ENCODE measurements at places on chromosomes 7 and 10.

DNA sequence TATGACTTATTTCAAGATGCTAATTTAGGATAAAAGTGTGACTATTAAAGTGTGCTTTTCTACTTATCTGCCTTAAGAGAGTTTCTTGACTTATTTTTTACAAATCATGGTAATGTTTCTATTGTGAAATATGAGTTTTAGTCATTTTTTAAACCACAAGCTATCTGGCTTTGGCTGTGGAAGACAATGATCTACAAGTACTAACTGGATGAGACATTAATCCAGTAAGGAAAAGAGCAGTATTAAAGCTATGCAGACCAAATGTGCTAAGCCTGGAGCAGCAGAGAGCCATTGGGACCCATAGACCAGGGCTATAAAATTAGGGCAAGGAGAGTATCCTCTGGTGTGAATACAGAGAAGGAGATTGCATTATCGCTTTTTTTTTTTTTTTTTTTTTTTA is 92.4 kb downstream of the SEMA3A start:
- peak; percentile 45 for DNase-seq

GRCh38 chr10:130743751-130744271 is 567.7 kb downstream of the TCERG1L start:
- no peak for DNase-seq

DNA sequence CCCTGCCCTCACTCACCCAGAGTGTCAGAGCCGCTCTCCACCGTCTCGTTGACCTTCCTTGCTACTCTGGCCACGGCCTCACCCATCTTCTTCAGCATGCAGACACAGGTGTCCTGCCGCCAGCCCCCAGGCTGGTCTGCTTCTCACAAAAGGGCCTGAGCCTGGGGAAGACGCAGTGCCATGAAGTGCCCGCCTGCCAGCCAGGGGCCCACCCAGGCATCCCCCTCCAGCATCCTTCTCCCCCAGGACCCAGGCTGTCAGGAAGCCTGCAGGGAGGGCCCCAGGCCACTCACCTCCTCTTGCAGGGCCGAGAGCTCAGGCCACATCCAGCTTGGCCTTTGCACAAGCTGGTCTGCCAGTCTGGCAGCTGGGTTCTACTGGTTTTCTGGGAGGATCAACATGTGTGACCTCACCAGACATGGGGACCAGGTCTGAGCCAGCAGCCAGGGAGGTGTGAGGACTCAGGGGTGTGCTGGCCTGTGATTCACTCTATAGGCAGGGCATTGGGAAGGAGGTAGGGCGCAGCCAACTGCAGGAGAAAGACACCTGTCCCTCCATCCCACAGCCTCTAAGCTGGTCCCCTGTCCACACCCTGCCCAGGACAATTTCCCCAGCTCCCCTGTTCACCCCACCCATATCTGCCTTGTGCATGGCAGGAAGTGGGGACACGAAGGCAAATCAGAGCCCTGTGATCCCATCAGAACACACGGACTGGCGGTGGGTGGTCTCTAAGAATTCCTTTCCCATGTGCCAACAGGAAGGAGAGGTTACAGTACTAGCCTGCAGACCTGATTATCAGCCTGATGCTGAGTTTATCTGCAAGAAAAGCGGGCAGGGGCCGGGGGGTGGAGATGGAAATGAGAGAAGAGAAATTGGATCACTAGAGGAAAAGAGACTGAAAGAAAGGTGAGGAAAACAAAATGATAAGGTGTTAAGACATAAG is 5.7 kb downstream of the LRRC20 start:
- no peak for DNase-seq

GRCh38 chr10:62514079-62514693 is 140.0 kb downstream of the ZNF365 start:
- no peak for DNase-seq

DNA sequence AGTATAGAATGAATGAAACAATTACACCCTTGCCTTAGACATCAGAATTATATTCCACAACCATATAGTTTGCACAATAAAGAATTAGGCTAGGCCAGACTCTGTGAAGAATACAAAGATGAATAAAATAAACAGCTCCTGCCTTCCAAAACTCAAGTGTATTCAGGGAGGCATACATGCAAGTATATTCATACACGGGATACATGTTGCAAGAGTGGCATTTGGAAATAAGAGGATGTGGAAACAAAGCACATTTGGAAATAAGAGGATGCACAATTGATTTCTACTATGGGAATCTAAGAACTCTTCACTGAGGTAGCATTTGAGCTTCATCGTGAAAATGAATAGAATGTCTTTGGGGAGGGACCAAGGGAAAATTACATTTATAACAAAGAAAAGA is 27.0 kb upstream of the TMEM26 start:
- no peak for DNase-seq

DNA sequence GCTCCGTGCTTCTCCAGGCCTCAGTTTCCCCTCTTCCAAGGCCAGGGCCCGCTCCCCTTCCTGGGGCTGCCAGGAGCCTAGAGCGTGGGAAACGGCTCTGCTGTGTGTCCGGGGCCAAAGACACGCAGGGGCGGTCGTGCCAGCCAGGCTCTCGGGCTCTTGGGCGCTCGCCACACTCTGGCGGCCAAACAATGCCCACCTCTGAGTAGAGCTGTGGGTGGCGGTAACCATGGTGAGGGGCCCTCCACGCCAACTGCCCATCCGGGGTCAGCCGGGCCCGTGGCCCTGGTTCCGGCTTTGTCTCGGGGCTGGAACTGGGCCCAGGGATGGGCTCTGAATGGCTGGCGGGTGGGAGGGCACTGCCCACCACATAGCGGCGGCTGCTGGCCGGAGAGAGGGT is 16.0 kb downstream of the GRIFIN start:
- no peak for DNase-seq

DNA sequence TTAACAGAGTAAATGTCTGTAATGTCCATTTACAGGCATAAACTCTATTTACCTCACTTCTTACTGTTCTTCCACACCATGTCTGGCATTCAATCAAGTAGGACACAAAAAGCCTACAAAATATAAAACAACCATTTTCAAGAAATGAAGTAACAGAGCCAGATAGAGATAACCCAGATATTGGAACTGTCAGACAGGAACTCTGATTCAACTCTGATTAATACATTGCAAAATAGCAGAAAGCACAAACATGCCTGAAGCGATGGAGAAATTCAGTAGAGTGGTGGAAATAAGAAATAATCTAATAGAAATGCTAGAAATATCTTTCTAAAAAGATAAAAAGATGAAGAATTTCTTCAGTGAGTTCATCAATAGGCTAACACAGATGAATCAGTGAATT is 964.4 kb downstream of the PCDH15 start:
- DNase-seq = no peak

DNA sequence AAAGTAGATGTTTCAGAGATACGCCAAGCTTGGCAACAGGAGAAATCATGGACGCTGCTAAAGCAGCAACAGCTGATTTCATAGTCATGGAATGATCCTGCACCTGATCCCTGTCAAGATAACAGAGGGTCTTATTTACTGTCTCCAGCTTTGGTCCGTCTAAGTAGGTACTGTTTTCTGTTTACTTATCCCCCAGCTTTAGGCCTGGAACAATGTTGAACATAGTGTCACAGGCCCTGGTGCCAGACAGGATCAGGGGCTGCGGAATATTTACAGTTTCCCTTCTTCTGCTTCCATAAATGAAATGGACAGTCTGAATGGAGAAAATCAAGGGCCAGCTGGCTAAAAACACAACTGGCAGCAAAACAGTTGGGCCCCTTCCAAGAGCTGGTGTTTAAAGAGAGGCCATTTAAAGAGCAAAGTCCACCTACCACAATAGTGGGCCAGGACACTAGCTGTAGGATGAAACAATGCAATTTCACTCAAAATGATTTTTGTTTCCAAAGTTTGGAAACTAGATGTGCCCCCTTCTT is 2.9 kb downstream of the GPR37 start:
- DNase-seq = no peak

DNA sequence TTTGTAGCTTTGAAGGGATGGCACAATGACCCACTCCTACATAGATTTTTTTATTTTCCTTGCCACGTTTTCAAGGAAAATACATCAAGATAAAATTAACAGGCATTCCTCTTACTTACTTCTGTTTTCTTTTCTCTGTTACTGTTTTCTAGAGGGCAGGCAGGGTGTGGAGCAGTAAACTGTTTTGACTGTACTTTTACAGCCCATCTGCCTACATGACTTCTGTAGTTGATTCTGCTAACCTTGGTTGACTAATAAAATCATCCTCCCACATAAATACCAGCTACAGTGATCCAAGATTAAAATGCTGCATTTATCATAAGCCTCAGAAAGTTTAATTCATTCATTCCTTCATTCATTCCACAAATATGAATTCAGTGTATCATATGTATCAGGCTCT is 158.5 kb downstream of the TRIL start:
- no peak for DNase-seq

Data from fibroblast of skin of left biceps (primary cell).